ENCODE measurements at places on chromosomes 7 and 10.

GRCh38 chr7:75866489-75867389 lies 12.1 kb upstream of the RHBDD2 start:
- DNase-seq: no peak

DNA sequence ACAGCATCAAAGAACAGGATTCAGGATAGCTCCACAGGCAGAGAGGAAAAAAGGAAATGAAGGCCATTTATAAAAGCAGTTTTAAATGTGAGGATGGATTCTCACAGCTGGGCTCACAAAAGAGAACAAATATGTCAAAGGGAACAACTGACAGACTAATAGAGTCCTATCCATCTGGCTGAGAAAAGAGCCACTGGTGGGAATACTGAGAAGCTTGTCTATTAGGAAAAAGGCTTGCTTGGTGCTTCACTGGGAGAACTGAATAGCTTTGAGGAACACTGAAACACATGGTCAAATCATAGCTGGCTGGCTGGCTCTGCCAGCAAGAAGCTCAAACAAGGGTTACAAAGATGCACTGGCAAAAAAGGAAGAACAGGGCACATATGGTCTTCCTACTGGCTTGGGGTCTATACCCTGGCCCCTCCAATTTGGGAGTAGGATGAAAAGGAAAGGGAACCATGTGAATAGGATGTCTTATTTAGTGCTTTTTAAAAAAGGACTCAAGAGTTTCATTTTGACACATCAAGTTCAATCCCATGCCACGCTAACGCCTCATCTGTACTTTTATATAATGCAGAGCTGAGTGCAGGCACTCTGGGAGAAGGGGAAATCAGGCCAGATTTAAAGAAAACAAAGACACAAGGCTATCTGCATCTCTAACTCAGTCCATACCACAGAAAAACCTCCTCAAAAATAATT lies 44.8 kb upstream of the KCNIP2 start:
- no peak for DNase-seq

DNA sequence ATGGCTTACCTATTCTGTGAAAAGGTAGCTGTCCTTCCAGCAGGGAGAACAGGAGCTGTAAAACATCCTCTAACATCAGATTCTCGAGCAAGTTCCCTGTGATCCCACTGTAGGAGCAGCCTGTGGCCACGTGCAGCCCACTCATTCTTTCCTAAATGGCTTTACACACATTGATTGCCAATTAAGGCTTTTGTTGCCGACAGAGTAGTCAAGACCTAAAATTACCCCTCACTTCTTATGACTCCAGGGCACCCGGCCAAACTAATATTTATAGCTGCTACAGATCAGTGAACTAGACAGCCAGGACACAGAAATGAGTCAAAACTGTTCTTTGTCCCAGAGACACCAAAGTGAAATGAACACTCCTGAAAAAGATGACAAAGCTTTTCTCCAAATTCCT lies 832.1 kb downstream of the SORCS3 start:
- no peak for DNase-seq

GRCh38 chr10:1425879-1426278 lies 311.4 kb downstream of the ADARB2 start:
- no peak for DNase-seq

GRCh38 chr7:2105917-2106316 lies 126.8 kb downstream of the MAD1L1 start:
- DNase-seq: no peak

DNA sequence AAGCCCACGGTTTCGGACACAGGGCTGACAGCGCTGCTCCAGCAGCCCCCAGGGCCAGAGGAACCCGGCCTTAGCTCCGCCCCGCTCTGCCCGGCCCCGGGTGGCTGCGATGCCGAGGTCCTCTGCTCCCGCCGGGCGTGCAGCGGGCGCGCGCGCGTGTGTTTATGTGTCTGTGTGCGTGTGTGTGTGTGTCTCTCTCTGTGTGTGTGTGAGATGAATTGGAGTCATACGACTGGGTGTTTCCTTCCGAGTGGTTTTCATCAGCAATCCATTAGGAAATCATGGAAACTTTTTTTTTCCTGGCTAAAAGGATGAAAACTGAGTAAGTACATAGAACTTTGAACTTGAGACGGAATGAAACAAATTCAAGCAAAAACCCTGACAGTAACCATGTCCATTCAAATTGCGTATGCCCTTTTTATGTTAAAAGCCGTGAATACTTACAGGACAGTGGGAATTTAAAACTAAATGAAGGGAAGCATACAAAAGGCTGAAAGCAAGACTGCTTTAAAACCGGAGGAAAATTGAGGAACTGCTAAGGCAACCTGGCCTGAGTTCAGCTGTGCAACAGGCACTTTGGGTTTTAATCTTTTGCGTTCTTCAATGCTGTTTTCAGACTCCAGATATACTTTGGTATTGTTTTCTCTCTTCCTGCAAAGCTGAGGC lies at the start of gene CPED1:
TSS of gene CPED1 (plus strand) at position 121 of the 666 bp plus-strand sequence. CDS start 911 bp downstream, outside the sequence.
- DNase-seq: peak; percentile 86

- no peak for DNase-seq
These were observed 54.1 kb upstream of the NXPH1 start for GRCh38 chr7:8379264-8379663.

- DNase-seq: no peak
These were observed 347.5 kb downstream of the DNAJB6 start for GRCh38 chr7:157684157-157684908.

DNA sequence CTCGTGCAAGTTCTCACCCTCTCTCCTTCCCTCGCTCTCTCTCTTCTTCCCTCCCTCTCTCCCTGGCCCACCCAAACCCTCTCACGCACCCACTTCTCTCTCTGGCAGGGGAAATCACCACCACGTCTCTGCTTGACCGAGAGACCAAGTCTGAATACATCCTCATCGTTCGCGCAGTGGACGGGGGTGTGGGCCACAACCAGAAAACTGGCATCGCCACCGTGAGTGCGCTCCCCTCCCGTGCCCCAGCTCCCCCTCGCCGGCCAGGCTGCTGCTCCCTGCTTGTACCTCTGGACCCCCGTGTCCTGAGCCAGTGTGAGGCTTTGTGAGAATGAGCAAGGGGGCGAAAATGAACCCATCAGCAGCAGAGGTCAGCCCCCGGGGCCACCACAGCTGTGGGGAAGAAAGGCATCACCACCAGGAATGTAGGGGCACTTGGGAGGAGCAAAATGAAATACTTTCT lies 25.5 kb downstream of the C10orf105 start:
- DNase-seq: no peak

DNA sequence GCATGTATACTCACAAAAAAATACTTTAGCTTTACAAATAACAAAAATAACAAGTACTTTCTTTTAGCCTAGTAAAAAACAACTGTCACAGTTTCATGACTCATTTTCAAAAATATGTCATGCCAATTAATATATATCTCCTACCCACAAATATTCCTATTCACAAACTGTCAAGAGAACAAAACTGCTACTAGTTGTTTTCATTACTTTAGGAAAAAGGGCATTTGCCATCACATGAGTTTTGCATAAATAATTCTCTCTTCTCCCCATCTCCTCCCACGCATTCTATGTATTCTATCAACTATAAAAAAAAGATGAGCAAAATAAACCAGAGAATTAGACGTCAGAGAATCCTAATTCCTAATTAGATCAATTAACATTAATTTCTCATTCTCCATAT lies 87.6 kb downstream of the PIP4K2A start:
- no peak for DNase-seq

DNA sequence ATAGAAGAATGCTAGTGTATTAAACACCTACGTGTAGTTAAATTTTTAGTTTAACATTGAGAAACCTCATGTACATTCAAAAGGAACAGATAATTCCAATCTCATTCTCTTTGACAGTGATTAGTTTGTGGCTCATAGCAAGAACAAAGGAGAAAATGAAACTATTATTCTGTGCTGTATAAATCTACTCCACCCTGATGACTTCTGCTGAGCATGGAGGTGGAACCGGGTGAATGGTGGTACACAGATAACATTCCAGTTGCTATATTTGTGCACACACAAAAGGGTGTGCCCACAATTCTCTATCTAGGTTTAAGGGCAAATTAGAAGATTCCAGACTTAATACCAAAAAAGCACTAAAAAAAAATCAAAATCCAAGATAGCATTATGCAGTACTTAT lies 17.0 kb upstream of the RALA start:
- no peak for DNase-seq

- DNase-seq: no peak
These were observed 35.4 kb downstream of the CALD1 start for GRCh38 chr7:134814730-134815364.

GRCh38 chr7:28954946-28955345 lies 3.2 kb downstream of the TRIL start:
- no peak for DNase-seq

GRCh38 chr7:129958643-129959470 lies 6.1 kb upstream of the UBE2H start:
- no peak for DNase-seq

- no peak for DNase-seq
These were observed 35.9 kb upstream of the FZD9 start for GRCh38 chr7:73397521-73398281.

DNA sequence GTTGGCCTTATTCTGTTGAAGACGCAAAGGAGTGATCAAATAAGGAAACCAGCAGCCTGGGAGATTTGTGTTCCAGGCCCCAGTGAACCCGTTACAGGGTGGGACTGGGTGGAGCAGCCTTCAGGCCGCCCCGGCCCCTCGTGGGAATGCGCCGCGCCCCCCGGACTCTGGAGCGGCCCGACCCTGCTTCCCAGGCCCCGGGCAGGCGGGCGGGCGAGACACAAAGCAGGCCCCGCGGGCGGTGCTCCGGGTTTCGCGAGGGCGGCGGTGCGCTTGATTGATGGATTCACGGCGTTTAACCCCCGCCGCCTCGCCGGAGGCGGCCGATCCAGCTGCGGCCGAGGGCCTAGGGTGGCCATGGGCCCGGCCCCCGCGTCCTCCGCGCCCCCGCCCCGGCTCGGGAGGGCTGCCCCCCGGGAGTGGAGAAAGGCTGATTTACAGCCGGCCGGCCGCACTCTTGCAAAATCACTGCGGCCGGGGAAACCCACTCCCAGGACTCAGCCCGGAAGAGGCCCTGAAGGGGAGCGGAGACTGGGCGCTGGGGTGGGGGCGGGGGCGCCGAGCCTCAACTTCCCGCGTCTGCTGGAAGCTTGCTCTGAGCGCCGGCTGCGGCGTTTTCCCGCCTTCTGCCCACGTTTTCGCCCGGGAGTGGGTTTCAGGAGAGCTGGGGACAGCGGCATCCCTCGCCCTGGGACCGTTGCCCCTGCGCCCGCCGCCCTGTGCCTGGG lies 299.6 kb upstream of the NFE2L3 start:
- DNase-seq: no peak

GRCh38 chr10:89258881-89259280 lies 7.3 kb upstream of the LIPA start:
- DNase-seq: no peak

DNA sequence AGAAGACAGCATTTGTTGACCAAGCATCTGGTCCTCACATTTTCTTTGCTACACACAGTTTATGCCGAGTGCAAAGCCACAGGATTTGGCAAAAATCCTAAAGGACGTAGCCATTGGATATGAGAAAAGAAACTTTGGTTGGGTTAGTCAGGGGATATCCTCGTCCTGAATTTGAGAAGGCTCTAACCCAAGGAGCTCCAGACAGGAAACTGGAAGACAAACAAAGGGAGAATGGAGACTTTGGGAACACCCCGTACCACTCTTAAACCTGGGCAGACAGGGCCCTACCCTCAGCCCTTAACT lies 146.6 kb upstream of the FRMD4A start:
- DNase-seq: peak; percentile 58

DNA sequence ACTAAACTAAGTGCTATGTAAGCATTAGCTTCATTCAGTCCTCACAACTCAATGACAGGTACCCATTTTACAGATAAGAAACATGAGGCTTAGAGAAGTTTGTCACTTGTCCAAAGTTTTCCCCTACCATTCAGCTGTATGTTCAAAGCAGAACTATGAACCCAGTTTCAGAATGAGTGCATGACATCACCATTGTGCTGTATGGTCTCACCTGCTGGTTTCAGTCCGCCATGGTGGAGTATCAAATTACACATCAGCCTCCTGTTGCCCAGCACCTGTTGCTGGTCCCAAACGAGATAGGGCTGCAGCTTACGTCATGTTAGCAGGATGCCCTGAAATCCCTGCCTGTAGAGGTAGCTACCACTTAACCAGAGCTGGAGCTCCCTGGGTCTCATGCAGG lies 95.0 kb downstream of the DYNC1I1 start:
- DNase-seq: no peak

DNA sequence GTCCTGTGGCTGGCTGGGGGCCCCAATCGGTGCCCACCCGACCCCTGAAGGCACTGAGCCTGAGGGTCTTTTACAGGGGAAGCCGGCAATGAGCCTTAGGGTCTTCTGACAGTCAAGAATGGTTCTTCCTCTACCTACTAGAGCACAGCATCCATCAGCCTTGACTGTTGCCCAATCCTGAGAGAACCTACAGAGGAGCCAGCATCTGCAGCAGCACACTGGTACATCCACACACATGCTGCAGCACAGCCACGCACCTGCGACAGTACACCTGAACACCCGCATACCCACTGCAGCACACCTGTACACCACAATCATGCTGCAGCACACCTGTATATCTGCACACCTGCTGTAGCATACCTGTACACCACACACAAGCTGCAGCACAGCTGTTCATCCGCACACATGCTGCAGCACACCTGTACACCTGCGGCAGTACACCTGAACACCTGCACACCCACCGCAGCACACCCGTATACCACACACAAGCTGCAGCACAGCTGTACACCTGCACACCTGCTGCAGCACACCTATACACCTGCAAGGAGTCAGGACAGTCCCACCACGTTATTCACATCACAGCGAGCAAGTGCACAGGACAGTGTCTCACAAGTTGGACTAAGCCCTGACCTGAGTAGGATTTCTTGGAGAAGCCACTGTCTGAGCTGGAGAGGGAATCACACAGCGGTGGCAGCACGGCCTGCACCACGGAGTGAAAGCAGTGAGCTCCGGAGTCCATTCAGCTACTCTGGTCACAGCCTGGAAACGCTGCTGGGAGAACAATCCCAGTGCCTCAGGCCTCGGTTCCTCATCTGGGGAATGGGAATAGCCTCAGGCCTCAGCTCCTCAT lies 56.4 kb downstream of the VIPR2 start:
- DNase-seq: no peak

DNA sequence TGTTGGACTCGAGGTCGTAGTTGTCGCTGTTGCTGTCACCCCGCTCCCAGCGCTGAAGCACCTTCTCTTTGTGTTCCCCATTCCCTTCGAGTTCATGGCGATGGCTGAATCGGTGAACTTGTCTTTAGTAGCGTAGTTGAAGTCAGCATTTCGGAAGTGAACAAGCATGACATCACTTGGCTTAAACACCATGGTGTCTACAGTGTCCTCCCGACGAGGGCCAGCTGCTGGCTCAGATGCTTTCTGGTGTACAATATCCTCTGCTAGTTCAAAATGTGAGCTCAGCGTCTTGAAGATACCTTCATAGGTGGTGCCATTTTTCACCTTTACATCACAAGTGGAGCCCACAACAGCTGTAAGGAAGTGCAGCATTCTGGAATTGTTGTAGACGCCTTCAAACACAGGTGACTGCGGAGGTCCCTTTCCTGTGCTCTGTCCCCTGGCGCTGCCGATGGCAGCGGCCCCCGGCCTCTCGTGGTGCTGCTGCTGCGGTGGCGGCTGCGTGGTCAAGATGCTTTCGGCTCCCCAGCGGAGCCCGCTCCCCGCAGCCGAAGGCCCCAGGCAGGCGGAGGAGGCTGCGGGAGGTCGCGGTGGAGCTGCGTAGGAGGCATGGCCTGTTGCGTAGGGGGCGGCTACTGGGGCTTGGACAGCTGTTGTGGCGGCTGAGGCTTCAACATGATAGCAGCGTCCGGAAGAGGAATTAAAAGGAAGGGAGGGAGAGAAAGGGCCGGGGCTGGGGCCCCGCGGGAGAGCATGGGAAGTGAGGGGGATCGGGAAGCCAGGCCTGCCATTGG lies 59.3 kb downstream of the ANKMY2 start:
- no peak for DNase-seq

- no peak for DNase-seq
These were observed 1131.8 kb upstream of the GHITM start for GRCh38 chr10:83007510-83007909.
